ENCODE measurements at places on chromosomes 6 and 20.

GRCh38 chr6:65706436-65706835 is 590 bp downstream of the EYS start:
- no peak for DNase-seq

- no peak for DNase-seq
Measured at GRCh38 chr20:33656783-33657703, 5.1 kb upstream of the C20orf144 start.

GRCh38 chr6:4351520-4352321 is 216.3 kb upstream of the ECI2 start:
- DNase-seq, result no peak

DNA sequence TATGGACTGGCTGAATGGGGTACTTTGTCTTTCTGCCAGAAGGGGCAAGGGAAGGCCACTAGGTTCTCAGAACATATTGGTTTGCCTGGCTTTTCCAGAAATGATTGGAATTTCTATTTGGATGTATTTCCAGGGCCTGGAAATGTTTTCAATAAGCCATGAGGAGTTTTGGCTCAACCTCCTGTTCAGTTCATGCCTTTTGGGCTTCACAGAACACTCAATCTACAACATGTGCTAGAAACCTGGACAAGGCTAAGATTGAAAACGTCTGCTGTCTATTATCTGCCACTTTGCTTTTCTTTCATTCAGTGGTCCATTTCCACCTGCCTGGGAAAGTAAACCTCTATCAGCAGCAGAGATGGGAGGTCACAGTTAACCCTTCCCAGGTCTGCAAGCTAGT is 793.4 kb downstream of the TENT5A start:
- no peak for DNase-seq

GRCh38 chr6:114240796-114241195 is 102.0 kb downstream of the HS3ST5 start:
- DNase-seq, result no peak

GRCh38 chr6:52254731-52255378 is 10.6 kb upstream of the IL17F start:
- no peak for DNase-seq

GRCh38 chr6:49805246-49805645 is 18.2 kb upstream of the PGK2 start:
- DNase-seq, result no peak

DNA sequence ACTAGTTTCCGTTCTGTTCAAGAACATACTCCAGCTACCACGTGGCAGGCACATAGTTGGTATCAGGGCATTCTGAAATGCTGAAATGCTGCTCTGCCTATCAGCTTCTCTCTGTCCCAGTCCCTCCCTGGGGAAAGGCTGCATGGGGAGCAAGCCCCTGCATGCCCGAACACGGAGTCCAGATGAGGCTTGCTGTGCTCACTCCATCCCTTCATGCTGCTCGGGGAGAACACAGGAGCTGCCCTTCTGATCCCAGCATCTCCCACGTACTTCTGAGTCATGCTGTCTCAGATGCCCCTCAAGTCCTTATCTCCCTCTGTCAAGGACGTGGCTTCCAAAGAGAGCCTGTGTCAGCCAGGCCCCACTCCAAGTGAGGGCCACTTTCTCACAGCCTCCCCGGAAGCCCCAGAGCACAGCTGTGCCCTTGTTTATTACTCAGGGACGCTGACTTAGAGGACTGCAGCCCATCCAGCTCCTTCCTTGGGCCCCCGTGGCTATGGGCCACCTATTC is 29.4 kb downstream of the THBS2 start:
- DNase-seq, result no peak

- DNase-seq, result no peak
Measured at GRCh38 chr6:157213907-157214565, 109.3 kb downstream of the TMEM242 start.

DNA sequence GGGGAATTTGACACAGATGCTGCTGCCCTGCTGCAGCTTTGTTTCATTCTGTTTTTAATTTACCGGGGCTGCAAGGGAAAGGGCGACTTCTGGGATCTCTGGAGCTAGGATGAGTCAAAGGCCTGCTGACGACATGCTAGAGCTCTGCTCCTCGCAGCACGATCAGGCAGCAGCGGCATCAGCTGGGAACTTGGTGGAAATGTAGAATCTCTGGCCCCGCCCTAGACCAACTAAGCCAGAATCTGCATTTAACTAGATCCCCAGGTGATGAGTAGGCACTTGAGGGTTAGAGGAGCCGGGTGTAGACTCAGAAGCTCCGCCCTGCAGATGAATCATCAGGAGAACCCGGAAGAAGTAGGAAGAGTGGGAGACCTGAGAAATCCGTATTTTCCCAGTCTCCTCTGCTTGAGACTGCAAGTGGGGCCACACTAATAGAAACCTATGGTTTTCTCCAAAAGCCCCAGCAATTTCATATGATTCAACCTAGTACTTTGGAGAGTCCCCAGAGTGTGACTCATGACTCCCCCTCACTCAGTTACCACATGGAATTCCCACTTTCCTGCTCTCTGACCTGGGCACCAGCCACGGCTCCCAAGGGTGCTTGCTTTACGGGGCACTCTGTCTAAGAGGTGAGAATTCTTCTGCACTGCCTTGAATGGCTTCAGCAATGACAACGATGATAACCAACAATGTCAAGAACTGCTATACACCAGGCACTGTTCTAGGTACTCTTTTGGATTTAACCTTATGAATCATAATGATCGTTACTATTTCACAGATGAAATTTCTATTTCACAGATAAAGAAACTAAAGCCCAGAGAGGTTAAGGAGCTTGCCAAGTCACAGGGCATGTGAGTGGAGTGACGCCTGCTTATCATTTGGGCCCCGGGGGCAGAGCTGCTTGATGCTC is 18.1 kb downstream of the TUBB2B start:
- no peak for DNase-seq

DNA sequence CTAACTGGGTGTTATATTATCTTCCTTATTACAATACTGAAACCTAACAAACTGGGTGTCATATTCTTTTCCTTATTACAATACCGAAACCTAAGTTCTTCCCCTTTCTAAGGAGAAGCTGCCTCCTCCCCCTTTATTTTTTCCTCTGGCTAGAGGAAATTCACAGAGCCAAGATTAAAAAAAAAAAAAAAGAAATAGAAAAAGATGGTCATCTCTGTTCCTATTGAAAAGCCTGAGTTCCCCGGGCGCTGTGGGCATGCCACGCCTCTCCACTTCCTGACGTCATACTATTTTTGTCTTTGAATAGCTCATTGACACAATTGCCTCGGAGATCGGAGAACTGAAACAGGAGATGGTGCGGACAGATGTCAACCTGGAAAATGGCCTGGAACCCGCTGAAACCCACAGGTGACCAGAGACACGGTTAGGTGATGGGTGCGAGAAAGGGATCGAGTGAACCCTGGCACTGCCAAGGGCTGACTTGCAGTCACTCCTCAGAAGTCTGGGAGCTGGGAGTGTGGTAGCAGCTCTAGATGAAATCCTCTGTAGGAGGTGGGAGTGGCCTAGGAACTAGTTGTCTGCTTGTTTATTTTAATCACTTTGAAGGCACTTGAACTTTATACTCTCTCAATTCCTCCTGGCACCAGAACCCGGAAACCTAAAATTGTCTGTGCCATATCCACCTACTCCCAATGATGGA is 82.2 kb upstream of the NAA20 start:
- DNase-seq, result no peak

- DNase-seq, result no peak
Measured at GRCh38 chr6:32129297-32130088, 595 bp downstream of the FKBPL start.

DNA sequence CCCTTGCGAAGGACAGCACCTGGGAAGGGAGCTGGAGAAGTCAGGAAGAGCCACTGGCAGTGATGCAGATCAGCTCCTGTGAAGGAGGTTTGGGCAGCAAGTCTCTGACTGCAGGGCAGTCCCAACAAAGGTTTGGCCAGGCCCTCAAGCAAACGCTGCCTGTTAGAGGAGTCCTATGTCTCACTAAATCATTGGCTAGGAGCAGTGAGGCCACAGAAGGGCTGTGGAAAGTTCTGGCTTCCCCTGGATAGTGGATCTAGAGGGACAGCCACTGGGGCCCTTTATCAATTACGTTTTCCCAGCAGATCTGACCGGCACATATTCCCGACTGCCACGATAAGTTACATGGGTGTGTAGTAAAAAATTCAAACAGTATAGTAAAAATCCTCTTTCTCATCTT is 2.5 kb downstream of the TTPAL start:
- DNase-seq, result no peak

- DNase-seq, result no peak
Measured at GRCh38 chr6:20680697-20681165, 146.5 kb downstream of the CDKAL1 start.

DNA sequence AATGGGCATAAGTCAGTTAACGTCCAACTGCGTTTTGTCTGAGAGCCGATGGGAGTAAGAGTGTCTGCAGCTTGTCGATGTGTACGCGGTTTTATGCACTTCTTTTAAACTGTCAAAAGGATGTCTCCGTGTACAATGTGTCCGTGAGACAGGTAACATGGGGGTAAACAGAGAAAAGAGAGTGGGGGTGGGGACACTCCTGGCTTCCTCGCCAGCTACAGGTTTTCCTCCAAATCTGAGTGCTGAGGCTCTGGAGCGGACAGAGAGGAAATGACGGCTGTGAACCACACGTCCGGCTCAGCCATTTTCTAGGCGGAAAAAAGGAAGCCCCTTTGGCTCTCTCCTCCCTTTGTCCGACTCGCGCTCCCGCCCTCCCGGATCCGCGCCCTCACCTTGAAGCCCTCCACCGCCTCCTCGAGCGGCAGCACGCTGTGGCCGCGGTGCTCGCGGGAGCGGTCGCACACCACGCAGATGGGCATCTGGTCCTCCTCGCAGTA is 916 bp downstream of the TRIM27 start:
- no peak for DNase-seq

DNA sequence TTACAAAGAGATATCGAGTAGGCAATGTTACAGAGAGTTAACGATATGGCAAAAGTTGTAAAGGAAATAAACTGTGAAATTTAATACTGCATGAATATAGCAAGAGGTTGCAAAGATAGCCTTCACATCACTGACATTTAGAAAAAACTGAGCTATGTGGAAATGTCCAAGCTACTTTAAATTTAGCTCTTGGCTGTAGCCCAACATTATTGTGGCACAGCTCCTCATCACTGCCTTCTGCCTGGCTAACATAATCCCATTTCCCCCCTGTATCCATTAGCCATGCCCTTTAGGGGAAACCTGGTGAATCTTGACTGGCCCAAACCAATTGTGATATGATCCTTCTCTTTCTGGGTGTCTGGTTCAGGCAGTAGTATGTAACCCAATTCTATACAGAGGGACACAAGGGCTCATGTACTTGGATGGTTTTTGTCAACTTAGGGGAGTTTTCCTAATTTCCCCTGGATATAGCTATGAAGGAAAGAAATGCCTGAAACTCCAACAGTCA is 115.4 kb downstream of the PFDN4 start:
- no peak for DNase-seq

DNA sequence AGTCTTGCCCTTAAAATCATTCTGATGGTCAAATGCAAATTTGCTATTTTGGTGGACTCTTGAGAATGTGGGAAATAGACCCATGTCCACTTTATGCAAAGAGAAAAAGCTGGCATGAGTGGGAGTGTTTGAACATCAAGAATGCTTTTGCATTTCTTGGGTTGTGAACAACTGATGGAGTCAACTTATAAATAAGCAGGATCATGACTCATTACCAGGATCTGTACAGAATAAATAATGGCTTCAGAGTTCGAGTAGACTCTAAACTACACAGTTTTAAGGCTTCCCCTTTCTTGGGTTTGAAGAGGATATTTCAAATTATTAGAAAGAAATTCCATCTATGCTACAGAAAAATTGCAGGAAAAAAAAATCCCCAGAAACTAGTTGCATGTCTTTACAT is 195.5 kb downstream of the EYA4 start:
- no peak for DNase-seq

- no peak for DNase-seq
Measured at GRCh38 chr6:130457605-130458004, 91.8 kb downstream of the TMEM200A start.

DNA sequence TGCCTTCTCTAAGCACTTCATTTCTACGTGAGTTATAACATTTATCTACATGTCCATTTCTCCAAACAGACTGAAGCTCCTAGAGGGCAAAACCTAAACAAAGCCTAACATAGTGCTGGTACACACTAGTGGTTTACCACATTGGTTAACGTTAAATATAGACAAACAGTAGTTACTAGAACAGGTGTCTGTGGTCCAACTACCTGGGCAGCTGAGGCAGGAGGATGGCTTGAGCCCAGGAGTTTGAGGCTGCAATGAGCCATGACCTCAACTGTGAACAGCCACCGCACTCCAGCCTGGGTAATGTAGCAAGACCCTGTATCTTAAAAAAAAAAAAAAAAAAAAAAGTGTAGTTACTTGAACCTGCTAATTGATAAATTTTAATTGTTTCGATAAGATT is 26.5 kb downstream of the PTPRK start:
- no peak for DNase-seq

- DNase-seq, result no peak
Measured at GRCh38 chr20:32612351-32613191, 27.4 kb upstream of the NOL4L start.
